Heart left ventricle (tissue), 16 donors: ENCODE measurements at places on chromosomes 3 and 15. TPM values are rescaled to one million over a fixed set of nuclear protein-coding genes. Genes with fewer than 3 reads are reported as not detected.

- H3K36me3 ChIP-seq = no peaks in the 10 kb centered on the region
- H3K27ac ChIP-seq = no peak overlapping the region
- no peak for DNase-seq
- no peaks in the 10 kb centered on the region for H3K27me3 ChIP-seq
Measured at GRCh38 chr3:128760881-128761280, 34.9 kb downstream of the RAB7A start.

DNA sequence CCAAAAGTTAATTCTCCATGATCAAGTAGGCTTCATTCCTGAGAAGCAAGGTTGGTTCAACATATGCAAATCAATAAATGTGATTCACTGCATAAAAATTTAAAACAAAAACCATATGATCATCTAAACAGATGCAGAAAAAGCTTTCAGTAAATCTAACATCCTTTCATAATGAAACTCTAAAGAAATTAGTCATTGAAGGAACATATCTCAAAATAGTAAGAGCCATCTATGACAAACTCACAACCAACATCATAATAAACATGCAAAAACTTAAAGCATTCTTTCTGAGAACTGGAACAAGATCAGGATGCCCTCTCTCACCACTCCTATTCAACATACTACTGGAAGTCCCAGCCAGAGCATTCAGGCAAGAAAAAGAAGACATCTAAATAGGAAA, 254.1 kb downstream of the AGBL1 start:
- H3K27ac ChIP-seq = no peak overlapping the region
- H3K36me3 ChIP-seq = no peaks in the 10 kb centered on the region
- no peak for DNase-seq
- no peaks in the 10 kb centered on the region for H3K4me1 ChIP-seq
- no peaks in the 10 kb centered on the region for H3K27me3 ChIP-seq
- no peak overlapping the region for H3K4me3 ChIP-seq

GRCh38 chr3:153146191-153147053, 15.6 kb upstream of the RAP2B start:
- H3K36me3 ChIP-seq = no peaks in the 10 kb centered on the region
- no peak for DNase-seq
- H3K4me1 ChIP-seq = no peaks in the 10 kb centered on the region
- no peak overlapping the region for H3K27ac ChIP-seq
- H3K27me3 ChIP-seq = no peaks in the 10 kb centered on the region
- no peak overlapping the region for H3K4me3 ChIP-seq

DNA sequence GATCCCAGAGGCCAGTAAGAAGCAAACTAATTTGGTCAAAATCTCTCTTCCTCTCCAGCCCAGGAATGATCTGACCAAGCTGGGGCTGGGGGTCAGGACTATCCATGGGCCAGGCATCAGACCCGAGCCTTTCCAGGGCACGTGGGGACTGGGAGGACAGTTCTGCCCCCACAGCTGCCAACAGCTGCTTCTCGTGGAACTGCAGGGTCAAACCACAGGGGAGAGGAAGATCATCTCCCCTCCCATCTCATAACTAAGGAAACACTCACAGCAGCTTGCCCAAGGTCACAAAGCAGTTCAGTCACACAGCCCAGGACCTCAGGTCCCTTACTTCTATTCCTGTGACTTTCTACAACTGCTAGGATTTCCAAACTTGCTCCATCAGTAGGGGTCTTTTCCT, 47.1 kb downstream of the DAPK2 start:
- H3K4me3 ChIP-seq = no peak overlapping the region
- no peaks in the 10 kb centered on the region for H3K27me3 ChIP-seq
- no peaks in the 10 kb centered on the region for H3K36me3 ChIP-seq
- no peak for DNase-seq

DNA sequence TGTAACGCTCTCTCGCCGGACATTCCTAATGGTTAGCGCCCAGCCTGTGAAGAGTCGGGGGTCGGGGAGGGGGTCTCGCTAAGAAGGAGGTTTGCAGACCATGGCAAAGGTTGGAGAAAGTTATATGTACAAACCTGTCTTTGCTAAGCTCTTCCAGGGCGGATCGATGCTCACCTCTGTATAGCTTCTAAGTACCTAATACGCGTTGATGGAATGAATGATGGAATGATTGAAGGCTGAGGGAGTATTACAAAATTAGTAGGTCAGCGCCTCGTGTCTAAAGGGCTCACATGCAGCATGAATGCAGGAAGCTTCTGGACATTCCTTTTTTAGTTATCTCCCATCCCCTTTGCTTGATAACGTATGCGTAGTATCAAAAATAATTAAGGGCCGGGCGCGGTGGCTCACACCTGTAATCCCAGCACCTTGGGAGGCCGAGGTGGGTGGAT, 305 bp upstream of the KPNA1 start:
- DNase-seq = no peak
- H3K27me3 ChIP-seq = no peaks in the 10 kb centered on the region
- H3K4me3 ChIP-seq = peak overlapping the region; percentile 87
- H3K27ac ChIP-seq = peak overlapping the region; percentile 95
- H3K36me3 ChIP-seq = no peaks in the 10 kb centered on the region

GRCh38 chr3:189833996-189834395, 202.8 kb downstream of the TP63 start:
- DNase-seq = no peak
- no peaks in the 10 kb centered on the region for H3K4me1 ChIP-seq
- H3K4me3 ChIP-seq = no peak overlapping the region
- no peaks in the 10 kb centered on the region for H3K27me3 ChIP-seq

DNA sequence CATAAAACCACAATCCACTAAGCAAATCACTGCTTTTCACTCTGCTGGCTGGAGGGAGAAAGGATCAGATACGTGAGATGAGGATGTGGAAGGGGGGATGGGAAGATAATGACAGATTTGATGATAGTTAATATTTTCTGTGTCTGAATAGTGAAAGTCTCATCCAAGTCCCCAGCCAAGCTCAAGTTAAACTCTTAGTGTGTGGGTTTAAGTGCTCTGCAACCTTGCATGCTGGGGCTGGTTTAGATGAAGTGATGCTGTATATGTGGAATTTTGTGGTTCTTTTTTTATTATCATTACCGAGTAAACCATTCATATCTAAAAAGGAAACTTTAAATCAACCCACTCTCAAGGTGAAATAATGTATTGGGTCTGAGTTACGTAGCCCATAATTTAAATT, 111.0 kb downstream of the TPRG1 start:
- H3K4me1 ChIP-seq = no peaks in the 10 kb centered on the region
- DNase-seq = no peak
- no peak overlapping the region for H3K4me3 ChIP-seq
- H3K27me3 ChIP-seq = no peaks in the 10 kb centered on the region
- no peaks in the 10 kb centered on the region for H3K36me3 ChIP-seq

DNA sequence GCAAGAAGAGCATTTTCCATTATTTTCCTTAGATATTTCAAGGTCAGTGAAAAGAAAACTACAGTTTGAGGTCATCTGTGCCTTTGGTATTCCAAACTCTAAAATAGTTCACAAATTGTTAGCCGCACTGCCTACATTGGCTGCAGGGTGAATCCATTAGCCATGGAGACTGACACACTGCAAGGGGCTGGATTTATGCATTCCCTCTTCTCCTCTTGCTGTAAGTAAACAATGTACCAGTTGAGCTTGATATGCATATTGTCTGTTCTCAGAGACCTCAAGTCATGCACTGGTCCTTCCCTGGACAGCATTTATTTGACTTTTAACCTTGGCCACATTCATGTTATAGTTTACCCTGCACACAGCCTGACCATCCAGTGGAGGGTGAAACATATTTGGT, 50.2 kb upstream of the TNFSF10 start:
- H3K27ac ChIP-seq = no peak overlapping the region
- no peak for DNase-seq
- H3K4me3 ChIP-seq = no peak overlapping the region
- H3K4me1 ChIP-seq = no peaks in the 10 kb centered on the region
- no peaks in the 10 kb centered on the region for H3K36me3 ChIP-seq

GRCh38 chr3:71502066-71502625, 81.4 kb downstream of the FOXP1 start:
- no peaks in the 10 kb centered on the region for H3K27me3 ChIP-seq
- H3K4me3 ChIP-seq = no peak overlapping the region
- no peak for DNase-seq
- no peaks in the 10 kb centered on the region for H3K4me1 ChIP-seq
- no peaks in the 10 kb centered on the region for H3K36me3 ChIP-seq

- DNase-seq = no peak
- peaks cover 25% of the 10 kb centered on the region for H3K4me1 ChIP-seq
- no peak overlapping the region for H3K27ac ChIP-seq
- no peak overlapping the region for H3K4me3 ChIP-seq
- H3K27me3 ChIP-seq = no peaks in the 10 kb centered on the region
Measured at GRCh38 chr3:134059035-134059601, 29.4 kb upstream of the SLCO2A1 start.

GRCh38 chr15:98565566-98565965, 82.8 kb upstream of the IGF1R start:
- H3K27ac ChIP-seq = no peak overlapping the region
- no peaks in the 10 kb centered on the region for H3K4me1 ChIP-seq
- no peak for DNase-seq
- no peaks in the 10 kb centered on the region for H3K27me3 ChIP-seq
- no peaks in the 10 kb centered on the region for H3K36me3 ChIP-seq

DNA sequence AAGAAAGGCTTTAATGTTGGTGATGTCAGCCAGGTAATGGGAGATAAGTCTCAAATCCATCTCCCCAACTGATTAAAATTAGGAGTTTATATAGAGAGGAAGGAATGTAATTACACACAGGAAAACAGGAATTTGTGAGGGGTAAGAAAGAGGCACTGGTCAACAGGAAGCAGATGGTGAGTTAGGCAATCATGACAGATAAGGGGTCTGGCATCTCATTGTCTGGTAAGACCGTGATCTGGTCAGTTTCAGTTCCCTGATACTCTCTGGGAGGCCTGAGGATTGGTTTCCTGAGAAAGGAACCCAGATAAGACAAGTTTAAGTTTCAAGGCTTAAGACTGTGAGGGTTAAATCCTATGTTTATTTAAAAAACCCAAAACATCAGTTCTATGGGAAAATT, 414.7 kb upstream of the ARRDC4 start:
- H3K4me1 ChIP-seq = no peaks in the 10 kb centered on the region
- no peak overlapping the region for H3K27ac ChIP-seq
- H3K36me3 ChIP-seq = no peaks in the 10 kb centered on the region
- DNase-seq = no peak
- no peaks in the 10 kb centered on the region for H3K27me3 ChIP-seq
- H3K4me3 ChIP-seq = no peak overlapping the region

DNA sequence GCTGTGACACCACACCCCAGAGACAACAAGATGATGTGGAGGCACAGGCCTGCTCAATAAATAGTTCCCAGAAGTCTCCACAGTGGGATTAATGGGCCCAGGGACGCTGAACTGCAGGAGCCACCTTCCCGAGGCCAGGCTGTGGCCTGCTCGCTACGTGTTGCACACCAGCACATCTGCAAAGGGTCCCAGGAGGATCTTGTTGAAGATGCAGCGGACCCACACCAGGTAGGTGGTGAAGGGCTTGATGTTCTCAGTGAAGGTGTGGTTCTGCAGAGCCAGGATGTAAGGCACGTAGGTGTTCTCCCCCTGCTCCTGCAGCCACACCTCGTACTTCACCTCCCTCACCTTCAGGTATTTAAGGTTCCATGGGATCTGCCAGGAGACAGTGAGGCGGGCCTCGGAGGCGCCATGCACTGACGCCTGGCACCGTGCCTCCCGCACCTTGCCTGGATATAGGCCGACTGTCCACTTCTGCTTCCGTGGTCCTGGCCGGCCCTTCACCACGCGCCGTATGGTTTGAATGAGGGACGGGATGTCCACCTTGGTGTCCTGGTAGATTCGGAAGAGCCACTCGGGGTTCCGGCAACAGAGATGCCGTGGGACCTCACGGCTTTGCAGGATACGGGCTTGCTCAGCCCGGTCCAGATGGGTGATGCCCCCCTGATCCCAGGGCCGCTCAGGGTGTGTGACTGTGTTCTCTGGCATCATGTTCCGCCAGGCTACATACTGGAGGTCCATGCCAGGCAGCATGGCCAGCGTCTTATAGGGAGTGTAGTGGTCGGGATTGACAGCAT, 26.1 kb downstream of the POMGNT2 start:
- no peak overlapping the region for H3K4me3 ChIP-seq
- no peak for DNase-seq
- H3K36me3 ChIP-seq = peaks cover 22% of the 10 kb centered on the region
- no peak overlapping the region for H3K27ac ChIP-seq

- no peak for DNase-seq
- no peaks in the 10 kb centered on the region for H3K4me1 ChIP-seq
- H3K27me3 ChIP-seq = no peaks in the 10 kb centered on the region
- no peaks in the 10 kb centered on the region for H3K36me3 ChIP-seq
Measured at GRCh38 chr15:87563869-87564268, 692.7 kb downstream of the NTRK3 start.

DNA sequence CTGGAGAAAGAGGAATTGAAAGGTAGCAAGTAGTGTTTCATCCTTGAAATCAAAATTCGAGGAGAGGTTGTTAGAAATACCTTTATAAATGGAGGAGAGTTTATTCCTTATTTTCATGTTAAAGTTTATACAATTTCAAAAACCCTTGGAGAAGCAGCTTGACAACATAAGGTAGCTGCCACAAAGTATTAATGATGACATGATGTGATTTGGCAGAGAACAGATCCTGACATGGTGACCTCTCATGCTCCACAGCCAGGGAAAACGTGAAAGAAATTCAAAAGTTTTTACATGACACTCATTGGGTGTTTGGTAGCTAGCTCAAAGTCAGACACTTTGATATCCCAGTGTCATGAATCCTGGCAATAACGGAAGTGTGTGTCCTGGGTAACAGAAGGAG, 320.8 kb downstream of the GBE1 start:
- H3K36me3 ChIP-seq = no peaks in the 10 kb centered on the region
- no peaks in the 10 kb centered on the region for H3K27me3 ChIP-seq
- DNase-seq = no peak
- no peak overlapping the region for H3K27ac ChIP-seq

DNA sequence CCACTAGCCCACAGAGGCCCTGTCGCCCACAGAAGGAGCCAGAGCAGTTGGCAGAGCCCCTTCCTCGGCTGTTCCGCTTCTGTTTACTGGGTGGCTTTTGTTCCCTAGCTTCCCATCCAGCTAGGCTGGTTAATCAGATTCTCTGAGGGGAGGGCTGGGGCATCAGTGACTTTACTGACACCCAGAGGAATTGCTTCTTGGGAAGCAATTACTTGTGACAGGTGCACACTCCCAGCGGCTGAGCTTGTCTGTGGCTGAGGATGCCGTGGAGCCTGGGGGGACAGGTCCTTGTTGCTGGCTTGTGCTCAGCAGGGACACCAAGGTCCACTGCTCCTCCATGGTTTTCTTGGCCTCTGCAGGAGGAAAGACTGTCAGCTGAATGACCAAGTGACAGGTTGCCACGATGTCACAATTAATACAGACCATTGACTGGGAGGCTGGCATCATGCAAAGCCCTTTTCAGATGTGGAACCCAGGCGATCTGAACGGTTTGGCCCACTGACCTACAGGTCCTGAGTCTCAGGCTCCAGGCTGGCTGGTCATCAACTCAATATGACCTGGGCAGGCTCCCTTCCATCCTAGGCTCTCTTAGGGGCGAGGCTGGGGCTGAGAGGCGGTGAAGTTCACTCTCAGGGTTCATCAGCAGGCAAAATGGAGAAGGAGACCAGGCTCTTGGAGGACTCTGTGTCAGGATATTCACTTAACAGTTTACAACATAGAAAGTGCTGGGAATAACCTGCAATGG, 31.8 kb upstream of the SFMBT1 start:
- no peaks in the 10 kb centered on the region for H3K27me3 ChIP-seq
- peaks cover 4% of the 10 kb centered on the region for H3K4me1 ChIP-seq
- DNase-seq = no peak
- no peak overlapping the region for H3K27ac ChIP-seq
- no peaks in the 10 kb centered on the region for H3K36me3 ChIP-seq

Gene ELL3
- 0.86 TPM for polyA plus RNA-seq

Gene LRRIQ4
- polyA plus RNA-seq = not detected

Gene FBXO40
- 4.7 TPM for polyA plus RNA-seq

Gene ADGRG7
- polyA plus RNA-seq = not detected

Gene CPB1
- polyA plus RNA-seq = not detected

Gene FETUB
- polyA plus RNA-seq = not detected

Gene DAPK2
- polyA plus RNA-seq = 30.9 TPM

Gene GP5
- polyA plus RNA-seq = not detected

Gene DOCK3
- 2.1 TPM for polyA plus RNA-seq

Gene TLR9
- polyA plus RNA-seq = 0.04 TPM

Gene ZIC4
- not detected for polyA plus RNA-seq
